ENCODE measurements at places on chromosomes 1 and 21.

GRCh38 chr1:229578168-229579058 is 19.9 kb upstream of the ABCB10 start:
- DNase-seq = no peak

DNA sequence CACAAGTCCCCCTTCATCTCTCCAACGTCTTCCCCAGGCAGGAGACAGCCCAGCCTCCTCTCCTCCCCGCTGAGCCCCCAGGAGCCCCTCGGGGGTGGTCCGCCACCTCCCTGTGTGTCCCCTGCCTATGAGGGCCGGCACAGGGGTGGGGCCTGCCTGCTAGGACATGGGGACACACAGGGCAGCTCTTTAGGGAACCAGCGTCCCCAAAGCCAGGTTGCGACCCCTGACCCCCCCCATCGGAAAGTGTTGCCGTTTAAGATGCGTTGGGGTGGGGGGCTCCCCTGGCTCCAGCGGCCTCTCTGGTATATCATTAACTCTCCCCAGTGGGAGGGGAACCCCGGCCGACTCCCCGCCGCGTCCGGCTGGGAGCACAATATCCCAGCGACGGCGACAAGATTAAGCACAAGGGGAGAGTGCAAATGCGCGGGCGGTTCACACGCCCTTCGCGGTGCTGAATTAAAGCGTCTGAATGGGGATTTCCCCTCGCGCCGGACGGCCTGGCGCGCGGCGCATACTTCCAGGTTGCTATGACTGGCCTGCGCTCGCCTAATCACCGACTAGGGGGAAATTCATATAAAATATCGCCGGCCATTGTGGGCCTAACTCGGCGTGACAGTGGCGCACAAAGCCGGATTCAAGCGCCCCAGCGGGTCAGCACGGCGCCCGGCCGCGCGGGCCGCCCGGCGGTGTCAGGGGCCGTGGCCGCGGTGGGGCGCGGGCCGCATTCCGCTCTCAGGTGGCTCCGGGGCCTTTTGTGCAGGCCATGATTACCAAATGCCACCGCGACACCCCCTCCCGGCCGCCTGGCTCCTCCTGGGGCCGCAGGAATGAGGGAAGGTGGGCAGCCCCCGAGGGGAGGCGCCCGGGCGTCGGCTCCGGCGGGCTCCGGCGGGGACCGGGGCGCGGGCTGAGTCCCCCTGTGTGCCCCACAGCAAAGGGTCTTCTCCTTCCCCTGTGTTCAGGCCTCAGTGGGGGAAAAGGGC is 30.9 kb downstream of the WNT3A start:
- no peak for DNase-seq

DNA sequence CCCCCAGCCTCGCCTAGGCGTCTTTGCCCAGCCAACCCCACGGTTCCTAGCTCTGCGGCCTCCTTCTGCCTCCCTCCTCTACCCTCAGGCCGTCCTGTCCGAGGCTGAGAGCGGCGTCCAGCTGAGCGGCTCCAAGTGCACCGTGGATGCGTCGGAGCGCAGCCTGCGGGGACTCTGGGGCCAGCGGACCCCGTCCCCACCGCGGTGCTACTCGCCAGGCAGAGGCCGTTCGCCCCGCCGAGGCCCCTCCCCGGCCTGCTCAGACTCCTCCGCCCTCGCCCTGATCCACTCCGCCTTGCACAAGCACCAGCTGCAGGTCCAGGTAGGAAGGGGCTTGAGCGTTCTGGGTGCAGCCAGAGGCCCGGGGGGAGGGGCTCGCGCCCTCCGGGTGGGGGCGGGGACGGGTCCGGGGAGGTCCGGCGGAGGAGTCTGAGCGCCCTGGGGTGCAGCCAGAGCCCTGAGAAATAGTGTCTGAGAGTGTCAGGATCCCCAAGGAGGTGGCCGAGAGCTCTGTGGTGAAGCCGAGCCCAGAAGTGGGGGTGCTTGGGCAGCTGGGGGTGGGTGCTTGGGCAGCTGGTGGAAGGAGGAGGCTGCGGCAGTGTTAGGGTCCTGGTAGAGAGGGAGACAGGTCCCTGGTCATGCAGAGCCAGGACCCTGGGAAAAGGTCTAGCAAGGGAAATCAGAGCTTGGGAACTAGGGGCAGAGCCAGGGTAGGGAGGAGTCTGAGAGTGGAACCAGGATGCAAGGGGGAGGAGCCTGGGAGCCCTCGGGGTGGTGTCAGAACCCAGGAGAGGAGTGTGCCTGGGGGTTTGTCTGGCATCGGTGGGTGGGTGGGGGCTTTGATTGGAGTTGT is 3.2 kb upstream of the NBPF3 start:
- no peak for DNase-seq

DNA sequence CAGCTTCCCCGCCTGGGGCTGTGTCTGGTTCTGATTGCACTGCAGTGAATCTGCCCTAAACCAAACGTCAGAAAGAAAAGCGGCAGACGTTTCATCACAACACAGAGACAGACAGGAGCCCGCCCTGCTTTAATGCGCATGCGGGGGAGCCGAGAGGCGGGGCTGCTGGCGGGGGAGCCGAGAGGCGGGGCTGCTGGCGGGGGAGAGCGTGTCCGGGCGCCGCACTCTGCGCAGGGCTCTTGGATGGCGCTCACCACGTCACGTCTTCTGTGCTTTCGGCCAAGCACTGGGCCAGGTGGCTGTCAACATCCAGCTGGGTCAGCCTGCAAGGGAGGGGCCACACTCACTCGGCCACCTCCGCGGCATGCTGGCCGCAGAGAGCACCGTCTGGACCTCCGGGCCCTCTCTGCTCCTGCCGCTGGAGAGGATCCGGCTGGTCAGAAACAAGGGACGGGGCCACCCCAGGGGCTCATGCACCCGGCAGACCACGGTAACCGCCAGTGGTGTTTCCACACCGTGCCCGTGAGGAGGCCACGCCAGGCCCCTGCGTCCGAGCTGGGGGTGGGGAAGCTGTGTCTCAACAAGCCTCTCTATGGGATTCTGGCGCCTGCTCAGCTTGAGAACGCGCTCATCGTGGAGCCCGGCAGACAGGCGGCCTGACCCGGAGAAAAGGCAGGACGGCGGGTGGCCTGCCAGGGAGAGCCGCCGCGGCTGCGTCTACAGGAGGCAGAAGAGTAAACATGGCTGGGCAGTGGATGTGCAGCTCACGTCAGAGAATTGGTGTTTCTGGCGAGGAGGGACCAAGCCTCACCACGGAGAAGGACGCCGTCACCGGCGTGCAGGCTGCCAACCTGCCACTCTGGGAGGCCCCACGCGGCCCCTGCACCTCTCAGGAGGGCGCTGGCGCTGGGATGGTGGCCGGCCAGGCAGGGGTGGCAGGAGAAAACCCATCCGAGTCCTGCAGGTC is 4.8 kb downstream of the FAAP20 start:
- DNase-seq = peak; percentile 90

DNA sequence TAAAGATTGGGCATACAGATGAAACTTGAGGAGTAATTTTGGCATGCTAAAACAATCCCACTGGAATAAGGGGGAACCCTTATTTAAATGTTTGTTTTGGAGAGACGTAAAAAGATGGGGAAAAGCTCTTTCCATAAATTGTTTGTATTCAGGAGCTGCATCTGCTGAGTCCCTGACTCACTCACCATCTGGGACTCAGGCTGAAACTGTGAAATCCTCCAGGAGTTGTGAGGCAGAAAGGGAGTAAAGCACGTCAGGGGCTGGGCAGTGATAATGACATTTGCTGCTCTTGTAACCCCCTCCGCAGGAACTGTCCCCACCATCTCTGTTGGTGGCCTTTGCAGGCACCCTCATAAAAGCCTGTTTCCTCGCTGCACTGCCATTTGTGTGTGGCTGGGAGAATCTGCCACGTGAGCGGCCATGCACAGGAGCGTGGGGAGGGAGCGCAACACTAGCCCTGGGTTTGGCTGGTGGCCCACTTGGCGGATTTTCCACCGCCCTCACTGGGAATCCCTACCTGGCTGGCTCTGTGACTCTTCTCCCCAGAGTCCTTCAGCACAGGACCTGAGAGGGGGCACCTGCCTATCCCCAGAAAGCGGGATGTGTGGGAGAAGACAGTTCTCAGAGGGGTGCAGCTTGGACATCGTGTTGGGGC is 45.3 kb downstream of the ZSCAN20 start:
- no peak for DNase-seq

DNA sequence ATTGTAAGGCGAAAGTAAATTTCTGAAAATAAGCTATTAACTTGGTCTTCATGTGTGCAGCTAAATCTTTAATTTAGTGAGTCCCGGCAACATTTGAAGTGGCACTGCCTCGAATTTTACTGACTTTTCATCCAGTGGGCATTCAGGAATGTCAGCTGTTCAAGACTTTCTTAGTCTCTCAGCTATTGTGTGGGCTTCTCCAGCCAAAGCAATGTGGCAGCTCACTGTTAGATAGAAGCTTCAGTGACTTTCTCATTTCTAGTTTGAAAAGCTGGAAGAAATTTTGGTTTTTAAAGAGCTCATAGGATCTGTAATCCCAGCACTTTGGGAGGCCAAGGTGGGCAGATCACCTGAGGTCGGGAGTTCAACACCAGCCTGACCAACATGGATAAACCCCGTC is 44.3 kb upstream of the FAM89A start:
- no peak for DNase-seq

DNA sequence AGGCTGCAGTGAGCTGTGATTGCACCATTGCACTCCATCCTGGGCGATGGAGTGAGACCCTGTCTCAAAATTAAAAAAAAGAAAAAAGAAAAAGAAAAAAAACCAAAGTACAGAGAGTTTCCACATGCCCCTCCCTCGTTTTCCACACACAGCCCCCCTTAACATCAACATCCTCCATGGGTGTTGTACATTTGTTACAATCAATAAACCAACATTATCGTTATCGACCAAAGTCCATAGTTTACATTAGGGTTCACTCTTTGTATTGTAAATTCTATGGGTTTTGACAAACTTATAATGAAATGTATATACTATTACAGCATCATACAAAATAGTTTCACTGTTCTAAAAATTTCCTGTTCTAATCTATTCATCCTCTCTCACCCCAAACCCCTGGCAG is 15.9 kb upstream of the TINAGL1 start:
- no peak for DNase-seq

DNA sequence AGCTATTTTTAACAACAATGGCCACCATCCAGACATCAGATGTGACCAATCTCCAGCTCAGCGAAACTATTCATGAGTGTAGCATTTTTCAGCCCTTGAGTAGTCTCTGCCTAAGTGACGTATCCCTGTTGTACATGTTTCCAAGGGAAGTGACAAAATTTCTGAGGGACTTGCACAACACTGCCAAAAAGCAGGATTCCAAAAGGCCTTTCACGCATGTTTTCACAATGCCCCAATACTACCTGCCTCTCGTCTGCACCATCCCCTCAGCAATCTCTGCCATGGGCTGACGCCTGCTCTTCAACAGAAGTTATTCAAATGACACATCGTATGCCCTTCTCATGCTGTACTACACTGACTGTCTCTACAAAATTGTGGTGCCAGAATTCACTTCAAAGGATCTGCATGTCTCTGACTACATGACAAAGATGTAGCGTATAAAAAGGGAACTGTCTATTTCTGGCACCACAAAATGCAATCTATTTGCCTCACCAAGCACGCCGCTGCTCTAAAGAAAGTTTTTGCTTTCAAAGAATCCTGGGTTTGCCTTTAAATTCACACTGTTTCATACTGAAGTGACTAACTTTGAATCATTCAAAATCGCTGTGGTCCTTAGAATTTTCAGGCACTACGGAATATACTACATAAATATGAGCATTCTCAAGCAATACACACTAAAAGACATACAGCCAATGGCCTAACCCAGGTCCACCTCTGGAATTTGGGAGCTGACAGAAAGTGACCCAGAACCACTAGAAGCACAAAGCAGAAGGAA is 32.9 kb downstream of the JAK1 start:
- DNase-seq = peak; percentile 38

DNA sequence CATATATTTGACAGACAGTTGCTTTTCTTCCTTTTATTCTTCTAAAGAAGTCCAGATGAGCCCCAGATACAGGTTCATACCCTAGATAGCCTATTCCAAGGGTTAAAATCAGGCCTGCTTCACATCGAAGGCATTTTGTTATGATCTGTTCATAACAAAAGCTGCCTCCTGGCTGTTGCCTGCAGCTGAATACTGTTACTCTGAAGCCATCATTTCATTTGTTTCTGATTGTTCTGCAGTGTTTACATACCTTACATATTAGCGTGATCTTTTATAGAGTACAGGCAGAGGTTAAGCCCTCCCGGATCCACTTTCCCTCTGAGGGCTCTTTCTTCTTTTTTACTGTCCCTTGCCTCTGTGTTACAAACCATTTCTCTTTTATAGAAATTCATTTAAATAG is 219.0 kb upstream of the HOOK1 start:
- DNase-seq = no peak

GRCh38 chr1:6127587-6128163 is 52.4 kb downstream of the CHD5 start:
- DNase-seq = no peak

- no peak for DNase-seq
These were observed 166.1 kb downstream of the LTN1 start for GRCh38 chr21:28826569-28826968.

- DNase-seq = no peak
These were observed 46.6 kb upstream of the IPO9 start for GRCh38 chr1:201782353-201782752.

DNA sequence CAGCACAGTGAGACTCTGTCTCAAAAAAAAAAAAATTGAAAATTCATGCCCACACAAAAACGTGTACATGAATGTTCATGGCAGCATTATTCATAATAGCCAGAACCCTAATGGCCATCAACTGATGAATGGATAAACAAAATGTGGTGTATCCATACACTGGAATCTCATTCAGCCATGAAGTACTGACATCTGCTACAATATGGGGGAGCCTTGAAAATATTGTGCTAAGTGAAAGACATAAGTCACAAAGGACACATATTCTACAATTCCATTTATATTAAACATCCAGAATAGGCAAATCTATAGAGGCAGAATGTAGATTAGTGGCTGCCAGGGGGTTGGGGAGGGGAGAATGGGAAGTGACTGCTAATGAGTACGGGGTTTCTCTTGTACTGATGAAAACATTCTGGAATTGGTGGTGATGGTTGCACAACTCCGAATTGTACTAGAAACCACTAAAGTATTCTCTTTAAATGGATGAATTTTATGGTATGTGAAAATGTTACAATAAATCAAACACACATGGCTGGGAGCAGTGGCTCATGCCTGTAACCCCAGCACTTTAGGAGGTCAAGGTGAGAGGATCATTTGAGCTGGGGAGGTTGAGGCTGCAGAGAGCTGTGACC is 33.0 kb upstream of the KCNN3 start:
- no peak for DNase-seq

DNA sequence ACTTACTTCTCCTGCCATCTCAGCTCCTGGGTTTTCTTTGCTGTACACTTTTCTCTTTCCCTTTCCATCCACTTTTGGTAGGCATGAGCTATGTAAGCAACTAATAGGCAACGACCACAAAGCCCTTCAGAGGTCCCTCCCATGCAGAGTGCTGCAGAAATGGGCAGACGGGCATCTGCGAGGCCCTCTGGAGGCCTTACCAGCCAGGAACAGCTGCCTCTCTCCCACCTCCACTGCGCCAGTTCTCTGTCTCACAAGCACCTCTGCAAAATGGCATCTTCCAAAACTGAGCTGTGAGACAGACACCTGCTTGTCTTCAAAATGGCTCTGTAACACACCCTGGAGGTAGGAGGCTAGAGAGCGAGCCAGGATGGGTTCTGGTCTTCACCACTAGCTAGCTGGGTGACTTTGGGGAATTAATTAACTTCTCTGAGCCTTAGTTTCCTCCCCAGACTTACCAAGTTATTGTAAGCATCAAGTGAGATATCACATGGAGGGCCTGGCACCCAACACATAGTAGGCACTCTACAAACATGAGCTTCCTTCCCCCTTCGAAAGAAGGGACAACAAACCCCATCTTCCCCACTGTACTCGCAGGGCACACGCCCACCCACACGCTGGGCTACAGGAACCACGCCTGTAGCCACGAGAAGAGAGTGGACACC is 62.0 kb downstream of the BCAR3 start:
- no peak for DNase-seq

- no peak for DNase-seq
These were observed 261.7 kb downstream of the PCP4 start for GRCh38 chr21:40128891-40129290.
